ENCODE measurements at places on chromosomes 7 and 10.

GRCh38 chr7:140069298-140069949 lies 6.7 kb upstream of the PARP12 start:
- DNase-seq = no peak

- DNase-seq = no peak
Observed at GRCh38 chr7:157689269-157690057, 352.7 kb downstream of the DNAJB6 start.

GRCh38 chr7:140333223-140333622 lies 65.1 kb downstream of the SLC37A3 start:
- DNase-seq = no peak

- DNase-seq = no peak
Observed at GRCh38 chr7:1058311-1058710, 14.0 kb downstream of the GPR146 start.

DNA sequence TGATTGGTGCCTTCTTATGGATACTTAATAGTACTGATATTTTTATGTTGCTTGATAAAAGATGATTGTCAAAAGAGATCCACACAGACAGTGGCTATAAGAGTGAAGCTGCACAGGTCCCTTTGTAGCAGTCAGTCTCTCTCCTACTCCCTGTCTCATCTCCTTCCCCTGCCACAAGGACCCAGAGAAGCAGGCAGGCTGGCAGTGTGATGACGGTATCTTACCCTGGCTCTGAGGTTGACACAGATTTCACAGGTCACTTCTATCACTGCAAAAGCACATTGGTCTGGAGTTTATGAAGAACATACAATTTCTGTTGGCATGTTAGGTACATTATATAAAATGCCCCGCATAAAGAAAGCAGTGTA lies 64.4 kb upstream of the AHR start:
- DNase-seq = peak; percentile 57

DNA sequence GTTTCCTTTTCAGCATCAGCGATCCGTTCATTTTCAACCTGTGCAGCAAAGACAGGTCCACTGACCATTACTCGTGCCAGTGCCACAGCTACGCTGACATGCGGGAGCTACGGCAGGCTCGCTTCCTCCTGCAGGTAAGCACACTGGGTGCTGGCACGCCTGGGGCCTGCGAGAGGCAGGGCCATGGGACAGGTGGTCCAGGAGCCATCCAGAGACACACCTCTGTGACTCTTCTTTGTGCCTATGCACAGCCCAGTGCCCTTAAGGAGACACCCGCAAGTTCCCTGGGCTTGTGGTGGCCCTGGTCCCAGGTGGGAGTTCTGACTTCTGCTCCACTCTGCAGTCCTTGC lies 42.2 kb downstream of the LRRC18 start:
- no peak for DNase-seq

DNA sequence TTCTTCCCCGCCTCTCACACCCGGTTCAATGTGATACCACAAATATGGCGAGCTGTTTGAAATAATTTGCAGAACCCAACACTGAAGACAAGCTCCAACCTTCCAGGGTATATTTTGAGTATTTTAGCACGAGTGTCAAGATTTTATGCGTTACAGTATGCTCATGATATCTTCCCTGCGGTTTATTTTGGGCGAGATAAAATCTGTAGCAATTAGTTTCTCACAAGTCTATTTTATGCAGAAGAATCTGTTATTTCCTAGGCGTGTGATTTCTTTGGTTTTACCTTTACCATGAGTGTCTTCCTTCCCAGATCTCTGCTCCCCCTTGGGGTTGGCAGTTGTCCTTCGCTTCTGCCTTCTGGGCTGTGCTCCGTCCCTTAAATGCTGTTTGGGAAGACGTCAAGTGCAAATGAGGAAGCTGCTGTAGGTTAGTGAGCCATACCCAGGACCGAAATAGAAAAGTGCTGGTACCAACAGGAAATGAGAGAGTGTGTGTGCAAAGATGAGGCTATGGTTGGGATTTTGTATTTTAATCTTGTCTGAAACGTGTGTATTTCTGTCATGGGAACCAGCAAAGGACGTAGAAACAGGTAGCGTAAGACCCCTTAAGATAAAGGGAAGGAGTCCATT lies 299.8 kb downstream of the KLF6 start:
- DNase-seq = peak; percentile 67

DNA sequence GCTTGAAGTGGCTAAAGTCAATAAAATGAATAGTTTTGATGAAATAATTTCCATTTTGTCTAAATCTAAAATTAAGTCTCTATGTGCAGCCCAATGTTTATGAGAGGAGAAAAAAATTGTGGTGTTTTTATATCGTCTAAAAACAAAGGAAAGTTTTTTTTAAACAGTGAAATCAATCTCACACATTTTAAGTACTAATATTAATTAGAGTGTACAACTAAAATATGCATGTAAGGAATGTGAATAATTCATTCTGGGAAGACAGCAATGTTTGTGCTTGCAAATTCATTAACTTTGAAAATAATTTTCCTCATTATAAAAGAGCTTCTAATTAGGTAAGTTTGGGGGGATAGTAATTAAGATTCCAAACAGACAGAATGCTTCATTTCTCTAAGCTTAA lies at the start of gene NPVF:
TSS of gene NPVF (minus strand) at position 101 of the 400 bp plus-strand sequence. CDS start at position 54, 47 bp downstream.
- DNase-seq = no peak

- DNase-seq = no peak
Observed at GRCh38 chr10:101011517-101012423, 12.2 kb downstream of the LZTS2 start.

DNA sequence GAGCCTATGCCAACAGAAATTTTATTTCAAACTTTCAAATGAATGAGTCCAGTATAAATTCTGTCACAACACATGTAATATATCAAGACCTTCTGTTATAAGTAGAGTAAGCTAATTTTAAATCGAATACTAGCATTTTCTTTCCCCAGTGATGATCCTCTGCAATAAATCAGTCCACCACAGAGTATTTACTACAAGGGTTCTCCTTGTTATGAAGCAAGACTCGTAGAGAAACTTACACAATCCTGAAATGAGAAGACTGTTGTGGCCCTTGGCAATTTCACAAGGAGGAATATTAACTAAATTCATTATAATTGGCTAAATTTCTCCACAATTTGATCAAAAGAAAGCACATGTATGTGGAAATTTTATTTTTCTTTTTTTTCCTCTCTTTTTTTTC lies 312.4 kb upstream of the DGKB start:
- no peak for DNase-seq

- DNase-seq = no peak
Observed at GRCh38 chr10:36057180-36057579, 415.1 kb upstream of the FZD8 start.

- peak; percentile 12 for DNase-seq
Observed at GRCh38 chr7:127391591-127392181, 822 bp downstream of the ZNF800 start.

- no peak for DNase-seq
Observed at GRCh38 chr7:45086331-45087065, 2.3 kb downstream of the NACAD start.
